SJSA1 (cell line): ENCODE measurements at places on chromosomes 3 and 15. TPM values are rescaled to one million over a fixed set of nuclear protein-coding genes. Genes with fewer than 3 reads are reported as not detected.
A peak's percentile ranks its signal among the peaks of the same experiment; 100 is the strongest.

LSM3 gene
- total RNA-seq, result 22.4 and 25.9 TPM in 2 replicates

NGRN gene
- 138 and 157 TPM in 2 replicates for total RNA-seq

GMPS gene
- total RNA-seq, result 79.4 and 80.2 TPM in 2 replicates

LRRC15 gene
- total RNA-seq, result 1.4 and 4.9 TPM in 2 replicates

GOLGA8R gene
- total RNA-seq, result 1.3 and 1.6 TPM in 2 replicates

DNA sequence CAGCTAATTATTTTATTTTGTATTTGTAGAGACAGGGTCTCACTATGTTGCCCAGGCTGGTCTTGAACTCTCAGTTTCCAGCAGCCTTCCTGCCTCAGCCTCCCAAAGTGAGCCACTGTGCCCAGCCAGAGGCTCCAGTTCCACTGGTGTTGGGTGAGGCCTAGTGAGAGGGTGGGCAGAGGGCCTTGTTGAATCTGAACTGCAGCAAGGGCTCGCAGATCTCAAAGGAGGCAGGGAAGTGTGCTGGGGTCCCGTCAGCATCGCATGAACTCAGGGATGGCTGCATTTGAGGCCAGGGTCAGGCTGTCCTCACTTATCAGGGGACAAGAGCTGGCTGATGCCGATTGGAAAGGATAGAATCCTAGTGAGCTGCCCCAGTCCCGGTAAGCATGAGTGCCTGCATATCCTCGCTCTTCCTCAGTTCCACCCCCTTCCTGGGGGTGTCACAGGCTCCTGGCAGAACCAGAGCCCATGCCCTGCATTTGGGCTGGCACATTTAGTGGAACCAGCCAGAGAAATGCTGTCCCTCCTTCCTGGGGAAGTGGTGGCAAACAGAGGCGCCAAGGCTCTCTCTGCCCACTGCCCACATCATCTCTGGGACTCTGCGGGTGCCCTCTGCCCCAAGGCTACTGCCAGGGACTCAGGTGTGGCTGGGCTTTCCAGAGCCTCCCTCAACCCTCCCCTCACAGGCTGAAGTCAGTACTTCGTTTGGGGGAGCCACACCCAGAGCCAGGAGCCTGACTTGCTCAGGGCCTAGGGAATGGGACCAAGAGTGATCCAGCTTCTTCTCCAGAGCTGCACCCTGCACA lies 24.1 kb downstream of the ALS2CL start:
- peak; percentile 23 for DNase-seq

- no peak for DNase-seq
Observed at GRCh38 chr3:177050501-177051237, 146.6 kb downstream of the TBL1XR1 start.

GRCh38 chr3:168876346-168877035 lies 780.8 kb upstream of the GOLIM4 start:
- DNase-seq, result no peak

DNA sequence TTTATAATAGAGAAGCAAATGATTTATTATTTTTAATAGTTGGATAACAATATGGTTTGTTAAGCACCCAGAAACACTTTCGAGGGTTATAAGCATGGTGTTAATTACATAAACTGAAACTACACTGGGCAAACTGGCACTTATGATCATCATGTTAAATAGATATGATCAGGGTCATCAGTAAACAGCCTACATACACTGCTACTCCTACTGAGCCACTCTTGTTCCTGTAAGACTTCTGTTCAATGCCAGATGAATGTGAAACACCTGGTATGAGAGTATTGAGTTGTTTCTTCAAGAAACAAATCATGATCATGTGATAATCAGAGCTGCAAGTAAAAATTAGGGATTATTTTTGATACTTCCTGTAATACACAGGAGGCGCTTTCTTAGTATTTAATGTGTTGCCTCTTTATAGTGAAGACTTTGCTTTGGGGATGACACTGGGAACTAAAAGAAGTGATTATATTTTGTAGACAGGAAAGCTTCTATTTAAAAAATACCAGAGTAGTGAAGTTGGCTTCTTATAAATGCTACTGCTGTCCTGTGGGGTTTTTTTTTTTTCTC lies 32.3 kb upstream of the UTS2B start:
- DNase-seq, result no peak

- no peak for DNase-seq
Observed at GRCh38 chr3:46867550-46867898, 4.3 kb upstream of the MYL3 start.

DNA sequence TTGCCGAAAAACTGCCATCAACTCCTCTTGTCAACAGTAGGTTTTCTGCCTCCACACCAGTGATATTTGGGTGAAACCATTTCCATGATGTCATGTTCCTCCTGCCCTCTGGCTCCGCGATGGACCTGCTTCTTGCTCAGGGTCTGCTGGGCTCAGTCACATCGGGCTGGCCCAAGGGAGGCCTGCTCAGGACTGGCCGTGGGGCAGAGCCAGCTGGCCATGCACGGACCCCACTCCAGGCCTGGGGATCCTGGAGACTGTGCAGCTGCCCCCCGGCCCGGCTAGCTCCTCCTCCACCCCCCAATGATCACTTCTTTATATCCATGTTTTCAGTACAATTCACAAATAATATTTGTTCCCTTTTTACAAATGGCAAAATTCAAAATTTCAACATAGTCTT lies 270.3 kb upstream of the CCDC54 start:
- DNase-seq, result no peak

DNA sequence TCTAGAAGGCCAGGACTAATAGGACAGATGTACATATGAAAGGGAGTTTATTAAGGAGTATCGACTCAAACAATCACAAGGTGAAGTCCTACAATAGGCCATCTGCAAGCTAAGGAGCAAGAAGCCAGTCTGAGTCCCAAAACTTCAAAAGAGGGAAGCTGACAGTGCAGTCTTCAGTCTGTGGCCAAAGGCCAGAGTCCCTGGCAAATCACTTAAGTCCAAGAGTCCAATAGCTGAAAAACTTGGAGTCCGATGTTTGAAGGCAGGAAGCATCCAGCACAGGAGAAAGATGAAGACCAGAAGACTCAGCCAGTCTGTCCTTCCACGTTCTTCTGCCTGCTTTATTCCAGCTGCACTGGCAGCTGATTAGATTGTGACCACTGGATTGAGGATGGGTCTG lies 11.1 kb upstream of the CELF6 start:
- DNase-seq, result no peak

DNA sequence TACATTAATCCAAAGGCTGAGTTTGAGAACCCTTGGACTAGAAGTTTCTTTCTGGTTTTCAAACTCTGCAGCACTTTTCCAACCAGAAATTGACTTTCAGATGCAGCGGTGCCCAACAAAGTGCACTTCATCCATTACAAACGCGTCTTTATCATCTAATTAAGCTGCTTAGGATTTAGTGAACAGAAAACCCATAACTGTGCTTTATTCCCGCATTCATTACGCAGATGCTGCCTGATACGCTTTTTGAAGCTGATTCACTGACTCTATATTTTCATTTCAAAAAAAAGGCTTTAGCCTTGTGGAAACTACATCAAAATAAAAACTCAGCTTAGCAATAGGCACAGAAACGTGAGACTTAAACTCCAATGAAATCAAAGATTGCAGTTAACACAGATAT lies 69.8 kb upstream of the CTXND1 start:
- DNase-seq, result no peak

DNA sequence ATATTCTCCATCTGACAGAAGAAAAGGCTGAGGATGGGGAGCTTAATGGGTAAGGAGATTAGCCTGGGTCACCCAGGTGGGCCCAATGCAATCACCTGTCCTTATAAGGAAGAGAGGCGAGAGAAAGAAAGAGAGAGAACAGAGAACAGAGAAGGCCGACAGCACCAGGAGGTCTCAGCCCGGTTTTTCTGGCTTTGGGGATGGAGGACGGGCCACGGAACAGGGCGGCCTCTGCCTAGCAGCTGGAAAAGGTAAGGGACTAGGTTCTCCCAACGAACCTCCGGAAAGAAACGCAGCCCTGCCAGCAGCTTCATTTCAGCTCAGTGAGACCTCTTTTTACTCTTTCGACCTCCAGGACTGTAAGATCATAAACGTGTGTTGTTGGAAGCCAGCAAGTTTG lies 196.0 kb upstream of the LYSMD4 start:
- no peak for DNase-seq

DNA sequence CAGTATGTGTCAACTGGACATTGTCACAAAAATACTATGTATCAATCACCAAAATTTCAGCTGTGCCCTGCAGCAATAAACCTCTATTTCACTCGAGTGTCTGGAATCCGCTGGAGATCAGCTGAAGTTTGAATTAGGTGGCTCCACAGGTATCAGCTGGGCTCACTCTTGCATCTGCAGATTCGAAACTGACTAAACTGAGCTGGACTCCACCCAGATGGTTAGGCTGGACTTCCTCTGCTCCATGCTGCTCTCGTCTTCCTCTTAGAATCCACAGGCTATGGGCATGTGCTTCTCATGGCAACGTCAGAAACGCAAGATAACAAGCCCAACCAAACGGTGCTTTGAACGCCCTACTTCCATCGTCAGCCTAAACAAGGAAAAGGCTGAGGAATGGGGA lies 565.3 kb upstream of the ROBO2 start:
- no peak for DNase-seq

- DNase-seq, result no peak
Observed at GRCh38 chr3:159987291-159987711, 1.3 kb upstream of the IL12A start.

DNA sequence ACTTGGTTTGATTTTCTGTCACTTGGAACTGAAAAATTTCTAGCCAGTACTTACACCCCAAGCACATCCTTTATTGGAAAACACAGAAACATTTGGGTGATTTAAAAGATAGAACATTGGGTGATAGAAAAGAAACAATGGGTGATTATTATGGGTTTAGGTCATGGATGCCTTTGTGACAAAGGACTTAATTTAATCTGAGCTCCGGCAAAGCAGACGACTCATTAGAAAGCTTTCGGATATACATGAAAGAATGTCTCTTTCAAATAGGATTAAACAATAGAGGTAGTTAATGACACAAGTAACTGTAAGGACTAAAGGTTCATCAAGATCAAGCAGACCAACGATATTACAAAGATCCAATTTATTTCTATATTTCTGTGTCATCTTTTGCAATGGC lies 37.3 kb upstream of the CNTN4 start:
- no peak for DNase-seq

GRCh38 chr15:41061667-41062066 lies 54.4 kb downstream of the INO80 start:
- DNase-seq, result no peak

DNA sequence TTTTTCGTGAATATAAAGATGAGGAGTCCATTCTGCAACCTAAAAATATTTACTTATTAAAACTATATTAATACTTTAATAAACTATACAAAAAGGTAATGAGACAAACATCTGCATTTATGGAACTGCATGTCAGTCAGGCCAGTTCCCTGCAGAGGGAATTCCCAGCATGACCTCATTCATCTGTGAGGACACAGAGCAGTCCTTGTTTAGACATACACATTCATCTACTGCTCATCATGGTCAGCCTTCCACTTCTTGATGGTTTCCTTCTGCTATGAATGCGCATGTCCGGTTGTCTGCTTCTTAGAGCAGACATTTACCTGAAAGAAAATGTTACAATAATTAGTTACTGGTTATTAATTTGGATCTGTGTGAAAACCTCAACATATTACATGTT lies 3.3 kb upstream of the ACTR8 start:
- DNase-seq, result no peak

DNA sequence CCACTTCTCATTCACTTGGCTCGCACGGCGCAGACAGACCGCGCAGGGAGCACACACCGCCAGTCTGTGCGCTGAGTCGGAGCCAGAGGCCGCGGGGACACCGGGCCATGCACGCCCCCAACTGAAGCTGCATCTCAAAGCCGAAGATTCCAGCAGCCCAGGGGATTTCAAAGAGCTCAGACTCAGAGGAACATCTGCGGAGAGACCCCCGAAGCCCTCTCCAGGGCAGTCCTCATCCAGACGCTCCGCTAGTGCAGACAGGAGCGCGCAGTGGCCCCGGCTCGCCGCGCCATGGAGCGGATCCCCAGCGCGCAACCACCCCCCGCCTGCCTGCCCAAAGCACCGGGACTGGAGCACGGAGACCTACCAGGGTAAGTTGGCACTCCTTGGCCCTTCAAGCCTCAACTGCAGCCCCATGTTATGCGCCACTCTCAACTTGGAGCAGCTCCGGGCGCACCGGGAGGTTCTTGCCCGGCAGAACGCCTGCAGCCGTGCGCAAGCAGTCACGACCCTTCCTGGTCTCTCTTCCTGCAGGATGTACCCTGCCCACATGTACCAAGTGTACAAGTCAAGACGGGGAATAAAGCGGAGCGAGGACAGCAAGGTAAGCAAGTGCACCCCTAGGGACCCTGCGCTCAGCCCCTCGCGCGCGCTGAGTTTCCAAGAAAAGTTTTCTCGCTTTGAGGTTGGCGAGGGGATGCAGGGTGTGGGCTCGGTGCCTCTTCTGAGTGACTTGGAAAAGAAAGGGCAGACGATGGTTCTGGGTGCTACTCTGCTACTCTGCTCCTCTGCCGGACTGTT lies at the start of gene BHLHE40:
Gene BHLHE40, plus strand, starts transcription at position 10 of the 801 bp plus-strand sequence. Its CDS starts 282 bp downstream, at position 292.
- no peak for DNase-seq

DNA sequence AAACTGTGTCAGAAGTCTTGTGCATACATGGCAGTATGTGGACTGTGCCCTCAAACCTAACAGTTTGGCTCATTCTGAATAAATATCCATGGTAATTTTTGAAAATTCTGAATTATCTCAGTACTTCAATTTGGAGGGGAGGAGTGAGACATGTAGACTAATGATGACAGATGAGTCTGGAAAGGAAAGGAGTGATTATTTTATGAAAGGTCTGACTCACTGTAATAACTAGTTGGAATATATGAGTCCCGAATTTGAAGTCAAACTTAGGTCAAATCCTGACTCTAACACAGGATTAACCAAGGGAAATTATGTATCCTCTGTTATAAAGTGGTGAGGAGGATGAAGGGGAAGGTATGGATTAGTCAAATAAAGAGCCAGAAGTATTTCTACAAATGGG lies 38.6 kb downstream of the SUCNR1 start:
- DNase-seq, result no peak

- DNase-seq, result no peak
Observed at GRCh38 chr3:167814441-167814951, 79.0 kb downstream of the SERPINI1 start.

GRCh38 chr3:164723396-164723795 lies 354.9 kb downstream of the SI start:
- no peak for DNase-seq

- no peak for DNase-seq
Observed at GRCh38 chr3:158773845-158774830, 27.7 kb upstream of the MFSD1 start.

DNA sequence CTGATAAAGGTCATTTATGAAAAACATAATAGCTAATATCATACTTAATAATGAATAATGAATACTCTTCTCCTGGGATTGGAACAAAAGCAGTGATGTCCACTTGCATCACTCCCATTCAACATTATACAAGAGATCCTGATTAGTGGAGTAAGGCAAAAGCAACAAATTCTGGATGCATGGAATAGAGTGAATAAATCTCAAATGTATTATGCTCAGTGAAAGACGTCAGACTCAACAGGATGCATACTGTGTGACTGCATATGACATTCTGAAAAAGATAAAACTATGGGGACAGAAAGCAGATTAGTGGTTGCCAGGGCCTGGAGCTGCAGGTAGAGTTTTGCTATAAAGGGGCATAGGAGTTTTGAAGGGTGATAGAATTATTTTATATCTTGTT lies 77.6 kb upstream of the ZBTB20 start:
- no peak for DNase-seq

- no peak for DNase-seq
Observed at GRCh38 chr3:31831591-31831990, 149.5 kb downstream of the OSBPL10 start.

- peak; percentile 90 for DNase-seq
Observed at GRCh38 chr15:63436872-63437375, 55.3 kb upstream of the CA12 start.
